ENCODE measurements at places on chromosomes 16 and 17.
A peak's percentile ranks its signal among the peaks of the same experiment; 100 is the strongest.

GRCh38 chr16:22016927-22017326, 9.0 kb downstream of the MOSMO start:
- DNase-seq: no peak

- DNase-seq: no peak
Measured at GRCh38 chr16:17511340-17511739, 40.6 kb upstream of the XYLT1 start.

DNA sequence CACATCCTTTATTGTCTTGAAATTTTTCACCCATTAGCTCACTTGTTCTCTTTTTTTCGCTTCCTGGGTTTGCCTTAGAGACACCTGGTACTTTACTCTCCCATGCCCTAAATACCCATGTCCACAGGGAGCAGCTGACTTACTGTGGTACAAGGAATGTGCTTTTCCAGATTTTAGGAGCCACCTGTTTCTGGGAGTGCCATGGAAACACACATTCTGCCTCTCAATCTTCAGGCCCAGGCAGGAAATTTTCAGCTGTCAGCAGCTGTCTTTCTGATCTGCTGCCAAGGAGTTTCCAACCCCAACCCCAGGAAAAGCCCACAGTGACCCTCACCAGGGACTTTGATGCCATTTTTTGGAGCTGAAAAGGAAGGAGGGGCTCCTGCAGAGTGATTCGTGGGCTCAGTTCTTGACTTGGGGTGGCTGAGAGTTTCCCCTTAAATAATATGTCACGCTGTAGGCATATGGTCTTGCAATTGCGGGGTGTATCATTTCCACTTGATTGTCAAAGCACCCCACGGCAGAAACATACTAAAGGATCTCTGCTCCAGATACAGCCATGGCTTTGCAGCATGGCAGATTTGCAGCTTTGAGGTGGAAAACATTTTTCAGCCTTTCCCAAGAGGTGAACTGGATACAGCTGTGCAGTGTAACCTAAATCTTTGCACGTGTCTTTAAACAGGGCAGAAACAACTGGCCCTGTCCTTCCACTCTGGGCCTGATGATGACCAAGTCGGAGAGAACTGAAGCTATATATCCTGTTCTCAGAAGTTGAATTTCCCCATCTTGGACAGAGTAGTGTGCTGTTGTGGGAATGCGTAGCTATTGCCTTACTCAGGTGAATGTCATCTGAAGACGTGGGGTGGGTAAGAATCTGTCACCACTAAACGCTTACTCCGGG, 19.2 kb downstream of the RBFOX1 start:
- peak; percentile 3 for DNase-seq

DNA sequence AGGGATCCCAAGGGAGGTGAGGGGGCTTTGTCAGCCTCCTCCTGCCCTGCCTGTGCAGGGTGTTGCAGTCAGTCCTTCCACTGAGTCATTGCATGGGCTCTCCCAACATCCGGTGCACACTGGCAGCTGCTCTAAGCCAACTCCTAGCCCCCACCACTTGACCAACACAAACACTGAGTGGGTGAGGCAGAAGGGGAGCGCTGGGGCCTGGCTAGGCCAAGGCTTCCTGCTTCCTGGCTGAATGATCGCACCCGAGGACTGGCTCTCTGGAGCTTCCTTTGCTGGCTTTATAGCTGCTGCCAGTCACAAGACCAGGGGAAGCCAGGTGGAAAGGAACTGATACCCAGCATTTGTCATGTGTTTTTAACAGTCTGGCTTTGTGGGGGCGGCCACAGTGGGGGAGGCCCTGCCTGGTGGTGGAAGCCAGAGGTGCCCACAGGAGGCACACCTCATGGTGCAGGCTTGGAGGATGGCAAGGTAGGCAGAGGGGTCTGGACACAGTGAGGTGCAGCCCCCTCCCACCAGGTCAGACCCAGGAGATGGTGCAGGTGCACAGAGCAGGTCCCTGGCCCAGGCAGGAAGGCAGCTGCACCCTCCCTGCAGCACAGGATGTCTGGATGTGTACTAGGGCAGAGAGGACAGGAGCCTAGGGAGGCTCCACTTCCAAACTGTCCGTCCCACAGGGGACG, 6.8 kb downstream of the MPG start:
- DNase-seq: no peak
